ENCODE measurements at places on chromosomes 6 and 20.

GRCh38 chr6:140264431-140264830, 890.0 kb upstream of the CITED2 start:
- no peak for DNase-seq

DNA sequence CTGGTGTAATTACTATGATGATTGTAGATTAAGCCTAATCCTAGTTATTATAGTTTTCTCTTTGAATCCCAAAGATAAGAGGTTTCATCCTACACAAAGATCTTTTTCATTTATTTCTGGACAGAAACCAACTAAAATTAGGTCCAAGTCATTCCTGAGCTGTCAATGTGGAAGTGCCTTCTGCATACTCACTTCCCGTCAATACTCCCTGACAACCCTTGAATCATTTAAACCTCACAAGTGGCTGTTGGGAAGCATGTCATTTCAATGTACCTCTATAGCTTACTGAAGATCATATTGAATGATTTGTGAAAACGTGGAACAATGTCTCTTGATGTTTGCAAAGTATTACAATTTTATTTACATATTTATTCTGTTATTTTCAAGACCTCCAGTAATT, 274.1 kb downstream of the HACE1 start:
- DNase-seq, result no peak

GRCh38 chr6:137348777-137349176, 129.6 kb upstream of the IFNGR1 start:
- no peak for DNase-seq

DNA sequence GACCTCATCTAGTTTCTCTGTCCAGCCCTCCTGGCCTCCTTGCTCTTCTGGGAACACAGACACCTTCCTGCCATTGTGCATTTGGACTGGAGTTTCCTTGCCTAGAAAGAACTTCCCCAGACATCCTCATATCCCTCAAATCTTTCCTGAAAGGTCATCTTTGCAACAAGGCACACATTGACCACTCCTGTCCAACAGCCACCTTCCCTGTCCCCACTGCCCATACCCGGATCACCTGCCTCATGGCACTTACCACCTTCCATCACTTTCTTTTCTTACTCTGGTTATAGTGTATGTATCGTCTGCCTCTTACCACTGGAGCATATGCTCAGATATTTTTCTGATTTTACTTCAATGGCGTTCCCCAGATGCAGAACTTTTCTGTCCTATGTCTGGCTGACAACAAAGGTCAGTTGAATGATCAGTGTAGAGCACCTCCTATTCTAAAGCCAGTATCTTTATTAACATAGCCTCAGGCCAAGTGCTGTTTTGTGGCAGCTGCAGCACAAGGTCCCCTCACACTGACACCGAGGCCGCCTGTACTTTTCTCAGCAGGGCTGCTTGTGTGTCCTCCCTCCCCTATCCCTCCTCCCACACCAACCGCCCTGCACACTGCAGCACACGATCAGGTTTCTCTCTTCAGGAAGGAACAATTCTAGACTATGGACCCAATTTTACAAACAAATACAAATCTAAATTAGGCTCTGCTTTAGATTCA, 4.1 kb downstream of the HLA-C start:
- no peak for DNase-seq

- no peak for DNase-seq
Observed at GRCh38 chr6:144307880-144308279, 22.7 kb downstream of the UTRN start.

DNA sequence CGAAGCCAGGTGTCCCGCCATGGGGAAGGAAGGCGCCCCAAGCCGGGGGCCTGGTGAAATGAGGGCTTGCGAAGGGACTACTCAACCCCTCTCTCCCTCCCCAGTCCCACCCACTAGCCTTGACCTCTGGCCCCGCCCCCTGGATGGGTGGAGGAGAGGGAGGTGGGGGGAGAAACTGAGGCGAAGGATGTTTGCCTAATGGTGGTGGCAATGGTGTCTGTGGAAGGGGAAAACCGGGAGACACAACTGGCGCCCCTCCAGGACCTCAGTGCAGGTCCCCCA, at the start of gene POU5F1:
Gene POU5F1, minus strand, starts transcription at position 83 of the 282 bp plus-strand sequence. Its CDS starts 62 bp downstream, at position 21.
- DNase-seq, result no peak

GRCh38 chr6:42453654-42454427, 2.1 kb upstream of the TRERF1 start:
- peak; percentile 15 for DNase-seq

DNA sequence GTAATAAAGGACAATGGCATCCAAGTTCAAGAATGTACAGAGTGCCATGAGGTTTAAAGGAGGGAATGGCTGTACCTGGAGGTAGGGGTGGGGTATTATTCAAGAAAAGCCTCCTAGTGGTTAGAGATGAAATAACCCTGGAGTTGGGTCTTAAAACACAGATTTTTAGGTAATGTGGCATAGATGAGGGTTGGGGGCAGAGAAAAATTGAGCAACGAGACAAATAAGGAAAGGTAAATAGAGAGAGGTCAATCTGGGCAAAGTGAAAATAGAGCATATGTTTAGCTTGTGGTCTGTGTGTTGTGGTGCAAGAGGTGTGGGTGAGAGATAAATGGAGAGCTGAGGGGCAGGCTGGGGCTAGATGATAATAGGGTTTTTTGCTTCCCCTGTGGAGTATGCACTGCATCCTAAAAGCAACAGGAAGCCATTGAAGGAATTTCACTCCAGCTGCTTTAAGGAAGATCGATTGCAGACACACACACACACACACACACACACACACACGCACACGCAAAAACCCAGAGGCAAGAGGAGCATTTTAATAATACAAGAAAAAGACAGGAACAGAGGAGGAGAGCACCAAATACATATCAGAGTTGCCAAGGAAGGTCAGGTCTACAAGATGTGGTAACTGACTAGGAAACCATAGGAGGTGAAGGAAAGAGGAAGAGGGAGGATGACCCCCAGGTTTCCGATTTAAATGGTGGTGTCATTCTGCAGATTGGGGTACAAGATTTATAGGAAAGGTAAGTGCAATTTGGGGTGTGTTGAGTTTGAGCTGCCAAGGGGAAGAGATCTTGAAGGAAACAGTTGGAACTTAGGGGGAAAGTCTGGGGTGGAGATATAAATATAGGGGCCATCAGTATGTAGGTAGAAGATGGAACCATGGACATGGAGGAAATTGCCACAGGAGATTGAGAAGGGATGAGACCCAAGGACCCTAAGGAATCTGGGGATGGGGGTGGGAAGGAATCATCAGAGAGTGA, 31.3 kb upstream of the ADGRF1 start:
- DNase-seq, result no peak

GRCh38 chr6:122180132-122180531, 219.3 kb upstream of the HSF2 start:
- DNase-seq, result no peak

DNA sequence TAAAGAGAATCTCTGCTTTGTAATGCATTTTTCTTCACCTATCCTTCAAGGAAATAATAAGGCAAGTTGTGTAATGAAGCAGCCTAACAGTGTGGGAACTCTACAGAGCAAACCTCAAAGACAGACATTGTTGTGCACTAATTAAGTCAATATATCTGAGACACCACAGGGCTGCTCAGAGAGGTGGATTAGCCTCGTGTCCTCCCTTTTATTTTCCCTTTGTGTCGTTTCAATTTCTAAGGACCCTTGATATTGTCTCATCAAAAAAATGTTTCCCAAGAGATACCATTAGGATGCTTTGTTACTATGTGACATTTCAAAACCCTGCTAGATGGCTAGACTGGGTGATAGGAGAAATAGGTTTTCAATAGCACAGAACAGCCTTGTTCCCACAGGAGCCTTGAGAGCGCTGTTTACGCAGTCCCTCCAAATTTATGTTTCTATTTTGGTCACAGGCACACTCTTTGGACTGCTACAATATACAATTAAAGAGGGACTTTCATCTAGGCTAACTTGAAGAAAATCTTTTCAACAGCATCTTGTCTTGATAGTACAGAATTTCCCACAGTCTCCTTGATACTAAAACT, 23.1 kb downstream of the UBE3D start:
- no peak for DNase-seq

DNA sequence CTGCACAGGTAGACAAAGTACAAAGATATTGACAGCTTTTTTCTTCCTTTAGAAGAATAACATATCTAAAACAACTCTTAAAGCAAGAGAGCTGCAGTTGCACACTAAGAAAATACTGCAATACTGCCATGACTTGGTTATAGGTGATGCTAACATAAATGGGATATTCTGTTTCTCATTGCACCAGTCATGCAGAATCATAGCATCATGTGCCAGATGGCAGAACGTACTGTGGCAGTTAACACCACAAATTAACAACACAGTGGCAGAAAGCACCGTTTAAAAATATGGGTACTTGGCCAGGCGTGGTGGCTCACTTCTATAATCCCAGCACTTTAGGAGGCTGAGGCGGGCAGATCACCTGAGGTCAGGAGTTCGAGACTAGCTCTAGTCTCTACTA, 7.4 kb downstream of the ASXL1 start:
- DNase-seq, result no peak

GRCh38 chr20:41654884-41655283, 36.7 kb upstream of the CHD6 start:
- peak; percentile 39 for DNase-seq

- DNase-seq, result no peak
Observed at GRCh38 chr6:107564589-107564951, 74.7 kb downstream of the SOBP start.

DNA sequence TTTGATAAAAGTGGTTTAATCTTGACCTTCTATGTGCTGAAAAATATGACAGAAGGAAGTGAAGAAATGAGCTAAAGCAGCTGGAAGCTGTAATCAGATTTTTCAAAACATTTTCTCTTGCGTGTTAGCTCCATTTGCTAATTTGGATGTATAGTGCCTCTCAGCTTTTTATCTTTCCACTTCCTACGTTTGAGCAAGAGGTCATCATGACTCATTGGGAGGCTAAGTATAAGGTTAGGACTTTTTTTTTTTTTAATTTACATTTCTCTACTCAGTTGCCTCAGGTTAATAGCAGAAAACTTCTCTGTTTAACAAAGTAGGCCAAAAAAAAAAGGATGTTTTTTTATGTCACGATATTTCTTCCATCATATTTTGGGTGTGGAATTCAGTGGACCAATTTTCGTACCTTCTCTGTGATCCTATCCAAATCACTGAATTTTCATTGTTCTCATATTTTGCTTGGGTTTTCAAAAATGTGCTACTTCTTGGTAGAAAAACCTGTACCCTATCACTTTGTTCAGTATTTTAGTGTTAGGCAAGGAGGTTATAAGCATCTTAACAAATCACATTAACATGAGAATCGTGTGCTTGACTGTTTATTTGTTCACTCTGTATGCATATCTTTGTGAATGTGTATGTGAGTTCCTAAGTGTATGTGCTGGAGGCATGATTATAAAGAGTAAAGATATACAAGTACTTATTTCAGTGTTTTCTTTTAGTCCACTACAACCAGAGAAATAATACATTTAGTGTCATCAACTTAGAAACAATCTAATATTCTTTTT, 1028.3 kb upstream of the EYS start:
- DNase-seq, result no peak

GRCh38 chr20:3164043-3164762, 4.5 kb upstream of the FASTKD5 start:
- DNase-seq, result no peak

GRCh38 chr6:25579902-25580495, 72.0 kb upstream of the SCGN start:
- no peak for DNase-seq

GRCh38 chr6:35064757-35065440, 76.2 kb downstream of the TCP11 start:
- no peak for DNase-seq

GRCh38 chr20:50338479-50339391, 148.1 kb downstream of the CEBPB start:
- DNase-seq, result no peak

DNA sequence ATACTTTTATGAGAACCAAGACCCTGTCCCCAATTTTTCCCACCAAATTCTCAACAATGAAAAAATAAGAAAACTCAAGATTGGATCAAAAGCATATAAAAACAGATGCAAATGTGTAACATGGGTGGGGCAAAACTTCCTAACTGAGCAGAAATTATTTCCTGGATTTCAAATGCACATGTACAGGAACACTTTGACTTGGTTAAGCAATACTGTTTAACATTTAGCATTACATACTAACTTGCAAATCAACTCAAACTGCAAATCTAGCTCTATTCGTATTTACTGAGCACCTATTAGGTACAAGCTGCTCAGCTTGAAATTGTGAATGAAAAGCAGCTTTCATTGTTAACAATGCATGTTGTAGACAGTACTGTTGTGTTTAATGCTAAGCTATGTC, 40.2 kb downstream of the BMP5 start:
- DNase-seq, result no peak

DNA sequence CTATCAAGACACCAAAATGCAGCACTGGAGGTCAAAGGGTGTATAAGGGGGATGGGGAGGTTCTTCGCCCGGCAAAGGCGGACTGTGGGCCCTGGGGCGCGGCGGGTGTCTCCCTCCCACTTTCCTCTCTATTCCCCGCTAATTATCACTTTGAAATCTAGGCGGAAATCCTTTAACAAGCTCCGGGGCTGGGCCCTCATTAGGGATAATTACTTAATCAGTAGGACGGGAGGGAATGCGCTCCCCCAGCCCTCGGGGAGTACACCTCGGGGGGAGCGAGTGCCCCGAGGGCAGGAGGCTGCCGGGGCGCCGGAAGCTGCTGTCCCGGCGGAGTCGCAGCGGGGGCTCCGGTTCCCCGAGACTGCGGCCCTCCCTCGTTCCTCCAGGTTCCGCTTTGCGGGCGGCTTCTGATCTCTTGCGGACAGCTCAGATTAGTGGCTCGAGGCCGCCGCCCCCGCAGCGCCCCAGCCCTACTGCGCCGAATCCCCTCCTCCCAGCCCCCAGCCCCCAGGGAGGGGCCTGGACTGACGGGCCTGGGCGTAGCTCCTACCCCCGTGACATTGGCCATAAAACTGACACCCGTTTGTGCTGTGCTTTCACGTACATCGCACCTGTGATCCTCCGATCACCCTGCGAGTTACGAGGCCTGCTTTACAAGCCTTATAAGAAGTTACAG, 14.7 kb downstream of the MUCL3 start:
- DNase-seq, result peak; percentile 30

DNA sequence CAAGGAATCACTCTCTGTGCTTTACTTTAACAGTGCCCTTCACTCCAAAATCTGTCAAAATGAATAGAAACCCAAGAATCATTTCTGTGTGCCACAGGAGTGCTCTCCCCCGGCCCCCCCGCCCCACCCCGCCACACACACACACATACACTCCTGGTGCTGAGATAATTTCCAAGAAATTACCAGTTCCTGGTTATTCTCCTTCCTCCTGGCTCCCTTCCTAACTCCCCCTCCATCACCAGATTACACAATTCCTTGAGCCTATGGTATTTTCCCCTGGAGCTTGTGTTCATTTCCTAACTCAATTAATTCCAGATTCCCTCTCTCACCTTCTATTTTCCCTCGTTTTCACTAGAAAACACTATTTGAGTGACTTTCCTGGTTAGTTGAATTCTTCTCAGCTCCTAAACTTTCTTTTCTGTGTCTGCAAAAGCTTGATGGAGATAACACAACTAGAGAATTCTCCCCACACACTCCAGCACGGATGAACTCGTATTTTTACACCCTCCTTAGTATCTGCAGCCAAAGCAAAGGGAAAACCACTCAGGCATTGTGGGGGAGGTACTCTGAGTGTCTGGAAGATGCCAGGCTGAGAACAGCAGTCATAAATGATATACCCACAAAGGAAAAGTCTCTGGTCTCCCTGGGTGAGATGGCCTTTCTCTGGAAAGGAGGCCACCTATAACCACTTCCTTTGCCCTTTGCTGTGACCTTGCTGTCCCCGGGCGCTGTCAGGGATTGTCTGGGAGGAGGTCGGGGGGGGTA, 1.9 kb upstream of the SLC24A3 start:
- no peak for DNase-seq

All from progenitor cell of endocrine pancreas (in vitro differentiated cells).